ENCODE measurements at places on chromosomes 12 and 14. TPM values are rescaled to one million over a fixed set of nuclear protein-coding genes. Genes with fewer than 3 reads are reported as not detected.

DNA sequence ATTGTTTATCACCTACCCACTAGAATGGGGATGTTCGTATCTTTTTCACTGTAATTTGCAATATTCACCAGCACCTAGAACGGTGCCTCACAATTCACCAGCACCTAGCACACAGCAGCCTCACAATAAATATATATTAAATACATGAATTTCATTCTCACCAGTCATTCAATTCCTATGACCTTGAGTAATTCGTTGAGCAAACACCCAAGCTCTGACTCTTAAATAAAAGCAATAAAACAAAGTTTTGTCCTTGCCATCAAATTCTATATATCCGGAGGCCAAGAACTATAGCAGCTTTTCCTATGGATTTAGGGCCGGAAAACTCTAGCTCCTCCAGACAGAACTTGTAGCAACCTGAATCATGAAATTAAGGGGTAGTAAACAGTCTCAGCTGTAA is 981 bp downstream of the VTI1B start:
- no peaks in the 10 kb centered on the region for H3K36me3 ChIP-seq
- no peaks in the 10 kb centered on the region for H3K27me3 ChIP-seq
- peaks cover 6% of the 10 kb centered on the region for H3K4me1 ChIP-seq
- no peak overlapping the region for H3K27ac ChIP-seq
- no peak for DNase-seq

- H3K27me3 ChIP-seq, result no peaks in the 10 kb centered on the region
- no peak overlapping the region for H3K4me3 ChIP-seq
- no peaks in the 10 kb centered on the region for H3K36me3 ChIP-seq
These were observed 13.9 kb downstream of the PDZRN4 start for GRCh38 chr12:41202051-41202450.

- no peaks in the 10 kb centered on the region for H3K4me1 ChIP-seq
- H3K36me3 ChIP-seq, result no peaks in the 10 kb centered on the region
- no peaks in the 10 kb centered on the region for H3K27me3 ChIP-seq
- DNase-seq, result no peak
These were observed 2.6 kb downstream of the TMEM132D start for GRCh38 chr12:129901254-129901653.

DNA sequence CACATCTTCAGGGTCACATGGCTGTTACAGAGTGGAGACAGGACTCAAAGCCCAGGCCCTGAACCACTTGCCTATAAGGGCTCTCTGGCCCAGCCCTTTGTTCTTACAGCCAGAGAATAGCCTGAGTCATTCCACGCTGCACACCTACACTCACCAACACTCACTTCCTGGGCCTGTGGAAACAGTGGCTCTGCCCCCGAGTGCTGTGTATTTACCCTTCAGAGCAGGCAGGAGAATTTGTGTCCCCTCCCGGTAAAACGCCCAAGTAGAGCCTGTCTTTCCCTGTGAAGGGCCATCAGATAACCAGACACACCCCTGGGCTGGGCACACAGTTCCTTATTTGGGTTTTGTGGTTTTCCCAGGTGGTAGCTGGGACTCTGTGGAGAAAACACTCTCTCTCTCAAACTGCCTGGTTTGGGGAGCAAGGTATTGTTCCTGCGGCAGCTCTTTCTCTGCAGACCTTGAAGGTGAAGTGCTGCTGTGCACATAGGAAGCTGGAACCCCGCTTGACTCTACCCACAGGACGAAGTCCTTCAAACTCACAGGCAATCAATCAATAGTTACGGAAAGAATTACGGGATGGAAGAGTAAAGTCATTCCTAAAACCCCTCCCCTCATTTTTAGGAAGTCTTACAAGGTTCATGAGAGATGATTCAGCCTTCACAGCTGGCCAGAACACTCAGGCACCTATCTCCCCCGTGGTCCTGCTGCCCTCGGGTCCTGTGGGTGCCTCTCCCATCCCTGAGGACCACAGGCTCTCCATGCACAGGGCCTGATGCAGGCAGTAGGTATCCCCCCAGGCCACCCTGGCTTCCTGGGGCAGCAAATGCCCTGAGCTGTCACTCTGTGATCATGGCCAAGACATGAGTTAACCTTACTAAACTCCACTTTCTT is 20.3 kb downstream of the FIGNL2 start:
- no peaks in the 10 kb centered on the region for H3K36me3 ChIP-seq
- H3K4me1 ChIP-seq, result no peaks in the 10 kb centered on the region
- H3K27me3 ChIP-seq, result no peaks in the 10 kb centered on the region
- no peak overlapping the region for H3K4me3 ChIP-seq

GRCh38 chr12:28998662-28999120 is 150.4 kb upstream of the FAR2 start:
- no peak for DNase-seq
- H3K27me3 ChIP-seq, result no peaks in the 10 kb centered on the region
- H3K4me1 ChIP-seq, result no peaks in the 10 kb centered on the region
- no peak overlapping the region for H3K27ac ChIP-seq
- no peaks in the 10 kb centered on the region for H3K36me3 ChIP-seq
- H3K4me3 ChIP-seq, result no peak overlapping the region

The C1S gene
- polyA plus RNA-seq, result 952 TPM

The SLC6A12 gene
- 0.46 TPM for polyA plus RNA-seq

The TEAD4 gene
- 6.7 TPM for polyA plus RNA-seq
